ENCODE measurements at places on chromosomes 6 and 20.

DNA sequence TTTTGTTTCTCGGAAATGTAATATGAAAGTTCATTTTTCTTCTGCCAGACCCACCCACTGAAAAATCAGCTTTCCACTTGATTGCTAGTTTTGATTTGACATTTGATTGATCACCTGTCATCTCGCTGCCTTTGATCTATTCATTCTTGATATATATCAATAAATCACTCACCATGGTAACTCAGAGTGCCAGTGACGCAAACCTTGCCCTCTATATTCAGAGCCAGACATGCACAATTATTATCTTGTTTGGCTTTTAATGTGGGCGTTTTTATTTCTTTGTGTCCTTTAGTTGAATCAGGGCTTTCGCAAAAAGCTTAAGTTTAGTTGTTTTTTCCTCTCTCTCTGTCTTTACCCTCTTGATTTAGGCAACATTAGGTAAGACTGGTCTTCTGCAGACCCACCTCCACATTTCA lies 2.0 kb downstream of the TSHZ2 start:
- DNase-seq, result no peak

DNA sequence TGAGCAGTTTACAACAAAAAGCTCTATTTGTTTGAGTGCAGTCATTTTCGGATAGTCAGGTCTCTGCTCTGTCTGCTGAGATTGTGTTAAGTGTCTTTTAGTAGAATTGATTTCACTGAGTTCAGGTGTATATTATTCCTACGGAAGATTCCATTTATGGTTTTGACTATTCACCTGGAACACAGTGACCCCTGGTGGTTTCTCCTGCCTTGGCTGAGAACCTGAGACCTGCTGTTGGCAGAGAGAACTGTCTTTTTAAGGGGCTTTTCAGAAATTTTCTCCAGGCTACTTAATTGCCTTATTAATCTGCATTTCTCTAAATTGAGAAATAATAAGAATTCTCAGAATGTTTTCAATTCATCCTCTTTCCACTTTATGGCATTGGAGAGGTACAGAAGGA lies 508.0 kb downstream of the TBC1D32 start:
- no peak for DNase-seq

- no peak for DNase-seq
Observed at GRCh38 chr6:15768999-15769398, 106.2 kb upstream of the DTNBP1 start.

- no peak for DNase-seq
Observed at GRCh38 chr20:6692566-6693173, 74.8 kb upstream of the BMP2 start.

- no peak for DNase-seq
Observed at GRCh38 chr6:7697820-7698623, 27.9 kb upstream of the BMP6 start.

DNA sequence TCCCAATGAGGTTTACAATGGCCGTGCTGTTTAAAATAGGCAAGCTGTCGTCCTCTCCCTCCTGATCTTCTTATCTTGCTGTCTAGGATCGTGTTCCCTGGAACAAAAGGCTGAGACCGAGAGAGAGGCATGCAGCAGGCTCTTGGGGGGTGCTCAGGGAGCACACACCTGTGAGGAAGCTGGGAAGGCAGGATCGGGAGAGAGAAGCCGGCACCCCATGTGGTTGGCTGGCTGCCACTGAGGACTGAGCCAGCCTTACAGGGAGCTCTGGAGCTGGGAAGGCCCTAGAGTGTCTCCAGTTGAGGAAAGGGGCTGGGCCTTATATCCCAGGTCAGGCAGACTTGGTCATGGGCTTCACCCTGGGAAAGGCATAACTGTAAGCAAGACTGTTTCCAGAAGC lies 184.2 kb downstream of the LY86 start:
- DNase-seq, result no peak

DNA sequence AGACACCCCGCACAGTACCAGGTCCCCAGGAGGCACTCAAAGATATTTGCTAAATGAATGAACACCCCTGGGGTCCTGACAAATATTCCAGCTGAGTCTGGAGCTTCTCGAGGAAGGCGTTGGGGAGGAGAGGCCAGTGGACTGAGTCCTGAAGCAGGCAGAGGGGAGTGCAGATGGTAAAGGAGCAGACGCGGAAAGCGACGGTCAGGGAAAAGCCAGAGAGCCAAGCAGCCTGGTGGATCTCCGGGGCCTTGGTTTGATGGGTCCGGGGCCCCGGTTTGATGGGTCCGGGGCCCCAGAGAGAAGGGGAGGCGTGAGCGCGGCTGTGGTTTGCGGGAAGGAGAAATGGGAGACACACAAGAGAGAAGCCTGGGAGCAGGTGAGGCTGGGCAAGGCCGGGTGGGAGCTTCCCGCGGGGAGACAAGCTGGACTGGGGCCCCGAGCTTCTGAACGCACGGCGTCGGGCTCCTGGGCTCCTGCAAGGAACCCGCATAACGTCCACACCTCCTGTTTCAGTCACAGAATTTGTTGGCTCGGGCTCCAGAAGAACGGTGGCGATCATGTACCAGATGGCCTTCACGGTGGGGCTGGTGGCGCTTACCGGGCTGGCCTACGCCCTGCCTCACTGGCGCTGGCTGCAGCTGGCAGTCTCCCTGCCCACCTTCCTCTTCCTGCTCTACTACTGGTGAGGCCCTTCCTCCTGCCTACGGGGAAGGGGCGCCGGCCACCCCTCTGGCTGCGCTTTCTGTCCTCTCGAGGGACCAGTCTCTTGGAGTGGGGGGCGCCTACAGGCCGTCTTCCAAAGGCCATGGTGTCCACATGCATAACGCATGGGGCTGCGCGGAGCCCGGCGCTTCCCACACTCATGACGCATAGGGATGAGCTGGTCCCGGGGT lies 12.1 kb downstream of the SLC22A1 start:
- DNase-seq, result no peak

GRCh38 chr20:46998477-46999240 lies 104.0 kb downstream of the EYA2 start:
- DNase-seq, result no peak

DNA sequence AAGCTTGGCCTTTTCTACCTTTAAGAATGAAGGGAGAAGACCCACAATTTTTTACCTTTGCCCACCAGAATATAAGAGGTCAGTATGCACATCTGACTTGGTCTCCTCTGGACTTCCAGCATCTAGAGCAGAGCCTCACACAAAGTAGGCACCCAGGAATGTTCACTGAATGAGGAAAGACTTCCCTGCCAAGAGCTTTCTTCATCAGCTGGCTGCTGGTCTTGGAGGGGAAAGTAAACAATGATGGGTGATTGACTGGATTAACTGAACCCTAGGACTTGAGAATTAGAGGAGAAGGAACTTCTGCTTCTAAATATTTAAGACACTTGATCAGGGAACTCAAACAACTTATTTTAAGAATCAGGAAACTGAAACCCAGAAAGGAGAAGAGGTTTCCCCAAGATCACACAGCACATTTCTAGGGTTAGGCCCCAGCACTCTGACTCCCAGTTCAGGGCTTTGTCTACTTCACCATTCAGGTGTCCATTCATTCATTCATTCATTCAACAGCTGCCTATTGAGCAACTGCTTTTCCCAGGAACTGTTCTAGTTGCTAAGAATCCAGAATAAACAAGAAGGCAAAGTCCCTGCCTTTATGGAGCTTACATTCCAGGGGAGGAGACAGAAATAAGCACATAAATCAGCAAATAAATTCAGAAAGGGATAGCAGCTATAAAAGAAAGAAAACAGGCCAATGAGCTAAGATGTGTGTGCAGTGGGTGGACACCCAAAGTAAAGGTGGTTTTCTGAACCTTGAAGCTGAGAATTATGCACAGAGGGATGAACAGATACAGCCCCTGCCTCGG lies 216.9 kb upstream of the LRFN2 start:
- no peak for DNase-seq

- DNase-seq, result no peak
Observed at GRCh38 chr20:50126662-50127061, 13.7 kb upstream of the UBE2V1 start.

DNA sequence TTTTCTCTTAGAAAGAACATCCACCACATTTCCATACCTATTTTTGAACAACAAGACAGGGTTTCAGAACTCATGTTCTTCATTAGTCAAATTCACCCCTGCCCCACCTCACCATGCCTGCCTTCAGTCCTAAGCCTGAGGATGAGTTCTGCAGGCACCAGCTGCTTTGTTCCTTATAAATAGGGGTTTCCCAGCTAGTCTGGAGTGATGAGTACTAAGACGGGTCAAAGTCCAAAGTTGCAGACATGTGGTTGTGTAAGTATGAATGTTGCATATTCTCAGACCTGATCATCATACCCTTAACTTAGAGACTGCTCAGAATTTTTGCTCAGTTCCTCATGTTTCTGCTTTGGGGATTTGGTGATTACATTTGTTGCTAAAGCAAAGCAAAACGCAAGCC lies 257.7 kb upstream of the CDYL start:
- DNase-seq, result no peak

- DNase-seq, result no peak
Observed at GRCh38 chr6:154478701-154479060, 31.8 kb downstream of the CNKSR3 start.

DNA sequence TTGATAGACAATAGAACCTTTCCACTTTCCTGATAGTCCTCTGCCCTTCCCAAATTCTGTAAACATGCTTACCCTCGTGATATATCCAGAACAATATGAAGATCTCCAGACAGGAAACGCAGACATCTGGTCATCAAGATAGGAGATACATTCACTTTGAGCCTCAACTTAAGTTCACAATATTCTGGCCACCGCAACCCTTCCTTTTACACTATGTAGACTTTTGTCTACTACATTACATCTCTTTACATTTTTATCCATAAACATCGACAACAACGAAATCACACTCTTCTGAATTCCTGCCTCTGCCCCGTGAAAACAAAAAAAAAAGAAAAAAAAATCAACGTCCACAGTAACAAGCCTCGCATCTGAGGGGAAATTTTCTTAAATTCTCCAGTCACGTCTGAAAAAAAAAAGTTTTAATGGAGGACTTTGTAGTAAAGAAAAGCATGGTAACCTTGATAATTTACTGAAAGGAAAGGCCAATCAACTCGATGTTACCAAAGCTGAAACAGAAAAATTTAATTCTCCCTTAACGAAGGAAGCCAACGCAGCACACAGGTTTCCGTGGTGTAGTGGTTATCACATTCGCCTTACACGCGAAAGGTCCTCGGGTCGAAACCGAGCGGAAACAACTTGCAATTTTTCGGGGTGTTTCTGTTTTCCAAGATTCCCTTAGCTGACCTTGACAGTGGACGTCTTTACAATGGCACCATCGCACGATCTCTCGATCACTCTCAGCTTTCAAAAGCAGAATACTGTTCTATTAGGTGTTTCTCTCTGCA lies 21.8 kb downstream of the POM121L2 start:
- DNase-seq, result no peak

GRCh38 chr6:168128631-168129291 lies 49.7 kb upstream of the FRMD1 start:
- no peak for DNase-seq

DNA sequence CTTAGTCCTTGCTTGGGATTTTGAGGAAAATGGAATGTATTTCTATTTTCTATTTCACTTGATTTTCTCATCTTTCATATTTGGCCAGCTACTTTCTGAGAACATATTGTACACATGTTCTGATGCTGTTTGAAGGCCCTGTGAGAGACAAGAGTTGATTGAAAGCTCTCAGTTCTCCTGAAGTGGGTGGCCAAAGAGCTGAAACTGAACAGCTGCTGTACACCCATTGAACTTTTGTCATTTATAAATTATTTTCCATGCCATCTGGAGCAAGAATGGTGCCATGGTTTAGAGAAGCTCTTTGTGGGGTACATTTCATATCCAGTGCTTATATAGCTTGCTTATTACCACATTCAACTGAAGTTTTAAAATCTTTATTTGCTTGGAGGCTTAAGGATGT lies 298.3 kb downstream of the PRL start:
- DNase-seq, result no peak

- no peak for DNase-seq
Observed at GRCh38 chr6:32610682-32611296, 21.1 kb upstream of the HLA-DRB1 start.

GRCh38 chr6:117906958-117907600 lies at the start of gene SLC35F1:
Gene SLC35F1 (plus strand): TSS chr6:117907264.
- no peak for DNase-seq

DNA sequence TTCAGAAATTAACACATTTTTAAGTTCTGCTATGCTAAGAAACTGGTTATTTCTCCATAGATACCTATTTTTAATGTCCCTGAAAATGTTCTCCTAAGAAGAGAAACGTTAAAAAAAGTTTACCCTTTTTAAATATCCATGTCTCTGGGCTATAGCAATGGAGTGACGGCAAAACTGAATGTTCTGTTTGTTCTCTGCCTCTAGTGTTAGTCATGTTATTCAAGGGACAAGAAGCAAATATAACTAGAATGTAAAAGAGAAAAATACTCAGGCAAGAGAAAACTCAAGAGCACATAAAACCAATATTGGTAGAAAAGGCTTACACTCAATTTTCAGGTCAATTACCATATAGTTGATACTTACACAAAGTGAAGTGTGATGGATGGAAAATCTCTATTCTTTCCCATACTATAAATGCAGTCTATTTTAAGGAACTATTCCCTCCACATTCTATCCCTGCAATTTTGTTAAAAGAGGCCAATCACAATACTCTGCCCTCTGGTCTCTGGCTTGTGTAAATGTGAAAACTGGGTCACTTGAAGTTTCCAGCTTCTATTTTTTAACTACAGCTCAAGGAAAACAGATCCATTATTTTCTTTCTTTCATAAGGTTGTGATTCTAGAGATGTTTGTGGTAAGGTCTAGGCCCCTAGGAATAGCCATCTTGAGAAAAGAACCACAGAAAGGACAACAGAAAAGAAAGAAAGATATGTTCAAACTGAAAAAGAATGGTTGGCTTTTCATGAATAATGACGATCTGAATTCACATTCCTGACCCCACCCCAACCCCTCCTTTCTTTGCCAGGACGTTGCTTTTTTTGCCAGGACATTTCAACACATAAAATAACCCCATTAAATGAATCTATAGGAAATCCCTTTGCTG lies 200.3 kb upstream of the FAM83B start:
- DNase-seq, result no peak

DNA sequence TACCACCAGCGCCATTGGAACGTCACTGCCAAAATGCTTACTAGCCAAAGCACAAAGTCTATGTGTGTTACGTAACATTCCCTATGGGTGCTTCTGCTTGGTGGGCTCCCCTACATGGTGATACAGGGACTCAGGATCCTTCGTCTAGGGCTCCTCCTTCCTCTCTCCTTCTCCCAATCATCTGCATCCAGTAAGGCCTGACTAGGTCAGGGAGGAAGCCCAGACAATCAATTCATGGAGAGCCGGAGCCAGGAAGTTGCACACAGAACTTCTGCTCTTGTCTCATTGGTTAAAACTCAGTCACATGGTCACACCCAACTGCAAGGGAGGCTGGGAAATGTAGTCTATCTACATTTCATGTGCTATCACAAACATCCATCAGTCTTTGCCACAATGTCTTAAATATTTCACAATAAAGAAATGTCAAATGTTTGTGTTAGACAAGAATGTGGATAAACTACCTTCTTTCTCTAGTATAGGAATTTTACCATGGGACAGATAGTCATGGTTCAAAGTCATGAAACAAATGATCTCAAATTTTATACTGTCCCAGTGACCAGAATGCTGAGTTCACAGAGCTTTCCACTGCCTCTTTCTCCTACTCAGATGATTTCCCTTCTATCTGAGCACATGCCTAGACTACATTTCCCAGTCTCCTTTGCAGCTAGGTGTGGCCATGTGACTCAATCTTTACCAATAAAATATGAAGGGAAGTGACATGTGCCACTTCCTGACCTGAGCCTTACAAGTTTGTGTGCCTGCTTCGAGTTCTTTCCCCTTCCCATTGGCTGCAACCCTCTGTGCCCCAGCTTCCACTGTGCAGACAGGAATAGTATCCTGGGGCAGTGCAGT lies 9.3 kb upstream of the KCNK15 start:
- DNase-seq, result no peak

Data from stimulated activated CD4-positive, alpha-beta T cell treated with anti-CD3 and anti-CD28 coated beads, Interleukin-15, amount 100 ng/mL, for 1 hour (primary cell).